ENCODE measurements at places on chromosomes 2 and 18.

GRCh38 chr2:160731856-160732255 is 238.2 kb upstream of the RBMS1 start:
- DNase-seq, result no peak

GRCh38 chr2:34294961-34295360 is 695.9 kb upstream of the FAM98A start:
- DNase-seq, result no peak

DNA sequence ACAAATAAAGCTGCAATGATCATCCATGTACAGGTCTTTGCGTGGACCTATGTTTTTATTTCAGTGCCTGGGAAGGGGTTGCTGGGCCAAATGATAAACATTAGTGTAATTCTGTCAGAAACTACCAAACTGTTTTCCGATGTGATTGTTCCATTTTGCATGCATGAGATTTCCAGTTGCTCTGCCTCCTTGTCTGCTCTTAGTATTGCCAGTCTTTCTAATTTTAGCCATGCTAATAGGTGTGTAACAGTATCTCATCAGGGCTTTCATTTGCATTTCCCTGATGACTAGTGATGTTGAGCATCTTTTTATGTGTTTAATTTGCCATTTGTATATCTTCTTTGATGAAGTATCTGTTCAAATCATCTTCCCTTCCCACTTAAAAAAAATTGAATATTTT is 67.5 kb downstream of the SP110 start:
- no peak for DNase-seq

DNA sequence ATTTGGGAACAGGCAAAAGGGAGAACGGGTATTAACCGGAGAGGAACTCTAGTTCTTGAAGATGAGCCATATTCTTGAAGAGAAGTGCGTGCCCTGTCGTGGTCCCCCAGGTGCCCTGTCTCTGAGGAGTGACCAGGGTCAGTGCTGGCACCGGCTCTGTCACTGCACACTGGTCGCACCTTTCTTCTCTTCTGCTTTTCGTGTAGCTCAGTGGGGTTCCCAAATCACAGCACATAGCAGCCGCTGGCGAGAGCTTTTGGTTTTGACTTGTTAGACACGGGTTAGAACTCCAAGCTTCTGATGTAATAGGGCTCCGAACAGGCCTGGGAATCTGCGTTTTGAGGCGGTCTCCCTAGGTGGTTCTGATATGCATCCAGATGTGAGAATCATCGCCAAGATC is 18.4 kb upstream of the LRRTM1 start:
- DNase-seq, result no peak

DNA sequence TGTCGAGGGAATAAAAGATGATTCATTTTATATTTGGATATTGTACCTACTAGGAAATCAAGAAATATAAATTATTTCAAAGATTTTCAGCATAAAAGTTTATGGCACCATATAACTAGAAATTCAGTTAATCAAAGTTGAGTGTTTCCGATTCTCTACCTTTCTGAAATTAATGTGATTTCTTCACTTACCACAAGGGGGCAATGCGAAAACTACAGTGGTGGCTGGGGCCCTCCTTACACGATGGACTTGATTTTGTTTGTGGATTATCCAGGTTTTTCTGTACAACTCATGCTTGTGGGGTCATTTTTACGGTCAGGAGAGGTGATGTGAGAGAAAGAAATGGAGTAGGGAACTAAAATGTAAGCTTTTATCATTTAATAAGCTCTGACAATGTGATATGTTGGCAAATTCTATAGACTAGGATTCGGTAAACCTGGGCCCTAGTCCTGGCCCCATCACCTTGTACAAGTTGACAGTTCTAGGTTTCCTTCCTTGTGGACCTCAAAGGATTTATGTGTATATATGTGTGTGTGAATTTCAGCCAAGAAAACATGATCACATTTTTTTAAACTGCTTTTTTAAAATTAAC is 47.6 kb downstream of the G6PC2 start:
- no peak for DNase-seq

DNA sequence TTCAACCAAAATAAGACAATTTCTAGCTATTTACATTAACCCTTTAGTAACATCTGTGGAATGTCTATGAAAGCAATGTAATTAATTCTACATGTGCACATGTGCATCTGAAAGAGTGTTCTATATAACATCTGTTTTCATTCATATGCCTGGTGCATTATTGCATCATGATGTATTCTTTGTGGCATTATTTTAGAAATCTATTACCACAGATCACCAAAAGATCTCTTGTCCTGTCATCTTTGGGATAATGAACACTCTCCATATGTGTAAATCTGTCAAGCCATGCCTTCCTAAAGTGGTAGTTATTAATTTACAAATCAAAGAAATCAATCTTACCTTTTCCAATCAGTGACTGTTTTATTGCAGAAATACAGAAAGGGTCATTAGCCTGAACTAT is 86.9 kb downstream of the TRIB2 start:
- DNase-seq, result no peak

GRCh38 chr2:54271189-54271588 is 15.2 kb upstream of the TSPYL6 start:
- no peak for DNase-seq

DNA sequence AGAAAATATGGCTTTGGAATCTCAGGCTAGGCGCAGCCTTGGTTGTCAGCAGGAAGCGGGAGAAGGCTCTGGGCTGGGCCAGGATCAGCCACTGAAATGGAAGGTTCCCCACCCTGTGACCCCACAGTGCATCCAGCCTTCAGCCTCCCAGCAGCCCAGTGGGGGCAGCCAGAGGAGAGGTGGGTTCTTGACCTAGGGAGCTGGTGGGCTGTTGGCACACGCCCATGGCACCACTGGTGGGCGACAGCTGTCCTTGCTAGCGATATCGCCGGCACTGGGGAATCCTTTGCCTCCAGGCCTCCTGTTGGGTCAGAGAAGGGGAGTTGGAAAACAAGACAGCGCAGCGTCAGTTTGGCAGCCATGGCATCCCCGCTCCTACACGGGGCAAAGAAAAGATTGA is 92.4 kb downstream of the KLHL29 start:
- no peak for DNase-seq

- no peak for DNase-seq
These were observed 110.0 kb upstream of the ARL4C start for GRCh38 chr2:234606896-234607295.

DNA sequence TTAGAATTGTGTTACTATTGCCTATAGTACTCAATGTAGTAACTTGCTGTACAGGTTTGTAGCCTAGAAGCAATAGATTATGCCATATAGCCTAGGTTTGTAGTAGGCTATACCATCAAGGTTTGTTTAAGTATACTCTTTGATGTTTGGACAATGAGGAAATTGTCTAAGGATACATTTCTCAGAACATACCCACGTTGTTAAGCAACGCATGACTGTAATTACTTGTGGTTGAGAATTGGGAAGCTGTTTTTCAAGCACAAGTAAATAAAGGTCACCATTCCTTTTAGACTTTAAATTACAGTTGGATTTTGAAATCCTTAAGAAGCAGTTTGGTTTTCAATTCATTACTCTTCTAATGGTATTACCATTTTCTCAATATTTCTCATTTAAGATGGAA is 89.8 kb upstream of the KCNH7 start:
- DNase-seq, result no peak

GRCh38 chr2:205464681-205465080 is 217.6 kb upstream of the NRP2 start:
- no peak for DNase-seq

DNA sequence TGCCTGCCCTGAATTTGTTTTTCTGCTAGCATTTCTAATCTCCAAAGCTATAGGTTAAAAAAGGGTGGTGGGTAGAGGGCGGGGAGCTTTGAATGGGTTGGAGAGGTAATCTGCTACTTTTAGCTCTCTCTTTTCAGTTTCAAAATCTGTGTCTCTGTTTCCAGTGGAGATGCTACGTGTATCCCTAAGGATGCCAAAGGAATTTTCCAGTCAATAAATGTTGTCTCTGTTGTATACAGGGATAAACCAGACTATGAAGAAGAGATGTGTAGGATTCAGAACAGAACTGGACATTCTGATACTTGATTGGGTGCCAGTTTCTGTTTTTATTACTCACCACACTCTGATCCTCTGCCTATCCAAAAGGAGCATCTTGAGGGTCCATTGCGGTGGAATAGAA is 50.1 kb downstream of the TMEM178A start:
- no peak for DNase-seq

- peak; percentile 60 for DNase-seq
These were observed 165.6 kb upstream of the VRK2 start for GRCh38 chr2:57880967-57881366.

- DNase-seq, result no peak
These were observed 124.7 kb upstream of the CTAGE1 start for GRCh38 chr18:22542406-22542835.

DNA sequence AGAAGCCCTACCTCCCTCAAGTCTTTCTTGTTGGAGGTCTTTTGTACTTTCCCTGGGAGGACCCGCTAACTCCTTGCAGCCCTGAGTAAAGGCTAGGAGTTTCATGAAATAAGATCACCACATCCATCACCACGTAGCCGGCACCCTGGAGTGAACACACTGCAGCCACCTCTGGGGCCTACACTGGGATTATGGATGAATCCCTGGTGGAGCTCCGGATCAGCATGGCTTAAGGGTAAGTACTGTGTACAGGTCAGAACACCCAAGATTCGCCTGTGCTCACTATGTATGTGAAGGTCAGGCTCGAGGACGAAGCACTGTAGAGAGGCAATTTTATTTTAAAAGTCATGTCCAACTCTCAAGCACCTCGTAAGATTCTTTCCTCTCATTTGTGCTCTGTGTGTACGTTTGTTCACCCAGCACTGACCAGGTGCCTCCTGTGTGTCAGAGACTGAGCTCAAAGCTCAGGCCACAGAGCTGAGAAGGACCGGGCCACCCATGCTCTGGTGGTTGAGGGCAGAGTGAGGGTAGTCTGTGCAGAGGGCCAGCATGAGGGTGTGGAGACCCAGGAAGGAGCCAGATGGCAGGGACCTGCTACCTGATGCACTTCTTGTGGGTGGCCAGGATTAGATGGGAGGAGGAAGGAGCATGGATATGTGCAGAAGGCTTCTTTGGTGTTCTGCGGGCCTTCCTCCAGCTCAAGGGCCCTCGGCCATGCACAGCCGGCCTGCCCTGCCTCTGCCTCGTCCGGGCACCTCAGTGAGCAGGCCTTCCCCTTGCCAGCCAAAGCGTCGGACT is 66.7 kb upstream of the TFCP2L1 start:
- DNase-seq, result no peak

DNA sequence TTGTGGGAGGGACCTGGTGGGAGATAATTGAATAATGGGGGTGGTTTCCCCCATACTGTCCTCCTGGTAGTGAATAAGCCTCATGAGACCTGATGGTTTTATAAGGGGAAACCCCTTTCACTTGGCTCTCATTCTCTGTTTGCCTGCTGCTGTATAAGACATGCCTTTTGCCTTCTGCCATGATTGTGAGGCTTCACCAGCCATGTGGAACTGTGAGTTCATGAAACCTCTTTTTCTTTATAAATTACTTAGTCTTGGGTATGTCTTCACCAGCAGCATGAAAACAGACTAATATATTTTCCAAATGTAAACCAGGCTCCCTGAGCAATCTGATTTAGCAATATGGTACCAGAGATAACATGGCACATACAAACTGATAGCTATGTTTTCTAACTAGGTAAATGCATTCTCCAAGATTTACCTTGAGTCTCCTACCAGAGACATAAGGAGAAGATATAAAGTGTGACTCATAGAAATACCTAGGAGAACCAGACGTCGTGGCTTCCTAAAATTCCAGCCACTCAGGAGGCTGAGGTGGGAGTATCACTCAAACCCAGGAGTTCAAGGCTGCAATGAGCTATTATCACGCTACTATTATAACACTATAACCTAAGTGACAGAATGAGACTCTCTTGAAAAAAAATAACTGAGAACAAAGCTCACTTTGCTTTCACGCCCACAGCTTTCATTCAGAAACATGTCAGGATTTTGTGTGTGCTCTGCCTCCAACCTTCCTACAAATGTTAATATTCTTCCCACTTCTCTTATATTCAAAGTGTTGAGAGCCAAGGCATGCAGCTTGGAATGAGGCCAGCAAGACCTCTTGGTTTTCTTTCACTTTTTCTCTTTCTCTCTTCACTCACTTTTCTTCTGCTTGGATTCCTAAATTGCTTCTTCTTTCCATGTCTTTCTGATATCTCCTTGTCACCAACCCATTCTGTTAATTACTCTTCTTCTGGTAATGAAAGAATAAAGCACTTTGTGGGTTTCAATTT is 263.9 kb upstream of the UBE2E3 start:
- no peak for DNase-seq

DNA sequence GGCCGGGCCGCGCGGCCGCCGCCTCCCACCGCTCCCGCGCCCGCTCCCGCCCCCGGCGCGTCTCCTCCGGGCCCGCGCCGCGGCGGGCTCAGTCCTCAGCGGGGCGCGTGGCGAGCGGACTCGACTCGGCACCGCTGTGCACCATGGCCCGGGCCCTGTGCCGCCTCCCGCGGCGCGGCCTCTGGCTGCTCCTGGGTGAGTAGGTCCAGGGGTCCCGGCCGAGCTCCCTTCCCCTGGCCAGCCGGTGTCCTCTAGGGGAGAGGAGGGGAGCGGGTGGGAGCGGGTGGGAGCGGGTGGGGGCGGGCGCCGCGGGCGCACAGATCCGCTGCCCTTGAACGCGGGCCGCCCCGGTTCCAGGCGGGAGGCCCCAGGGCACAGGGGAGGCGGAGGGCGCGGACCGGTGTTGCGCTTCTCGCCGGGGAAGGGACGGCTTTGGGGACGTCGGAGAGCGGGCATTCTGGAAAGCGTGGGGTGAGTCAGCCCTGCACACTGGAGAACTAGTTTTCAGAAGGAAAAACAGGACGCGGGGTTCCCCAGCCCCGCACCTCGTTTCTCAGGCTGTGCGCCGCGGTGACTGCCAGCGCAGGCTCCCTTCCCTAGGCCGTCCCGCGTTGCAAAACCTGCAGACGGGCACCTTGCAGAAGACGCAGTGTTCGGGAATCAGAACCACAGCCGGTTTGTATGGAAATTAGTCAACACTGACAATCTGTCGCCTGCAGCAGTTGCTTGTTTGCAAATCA is at the start of gene RAMP1:
TSS of gene RAMP1 (plus strand) at position 91 of the 740 bp plus-strand sequence. CDS start at position 144, 53 bp downstream.
- DNase-seq, result no peak
